ENCODE measurements at places on chromosomes 7 and 10. TPM values are rescaled to one million over a fixed set of nuclear protein-coding genes. Genes with fewer than 3 reads are reported as not detected.

GRCh38 chr10:86654411-86655172 lies at the start of gene OPN4:
Gene OPN4, plus strand, starts transcription at chr10:86654547. Its CDS starts 237 bp downstream, at chr10:86654784.
- no peak within 1 kb of the TSS for H3K4me3 ChIP-seq
- no peak for DNase-seq
- no peaks in the 10 kb centered on the region for H3K27me3 ChIP-seq

DNA sequence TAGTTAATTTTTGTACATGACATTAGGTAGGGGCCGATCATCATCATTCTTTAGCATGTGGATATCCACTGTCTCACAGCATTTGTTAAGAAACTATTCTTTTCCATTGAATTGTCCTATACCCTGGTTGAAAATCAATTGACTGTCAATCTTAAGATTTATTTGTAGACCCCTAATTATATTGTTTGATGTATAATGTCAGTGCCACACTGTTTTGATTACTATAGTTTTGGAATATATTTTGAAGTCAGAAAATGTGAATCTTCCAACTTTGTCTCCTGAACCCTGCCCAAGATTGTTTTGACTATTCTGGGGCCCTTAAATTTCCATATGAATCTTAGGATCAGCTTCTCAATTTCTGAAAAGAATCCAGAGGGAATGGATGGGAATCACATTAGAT lies 6.6 kb upstream of the LMTK2 start:
- H3K36me3 ChIP-seq = no peaks in the 10 kb centered on the region
- H3K27me3 ChIP-seq = no peaks in the 10 kb centered on the region
- H3K27ac ChIP-seq = no peak overlapping the region
- no peak for DNase-seq
- H3K4me1 ChIP-seq = no peaks in the 10 kb centered on the region
- no peak overlapping the region for H3K4me3 ChIP-seq

- no peak overlapping the region for H3K27ac ChIP-seq
- H3K4me3 ChIP-seq = no peak overlapping the region
- H3K27me3 ChIP-seq = no peaks in the 10 kb centered on the region
- DNase-seq = no peak
Measured at GRCh38 chr7:18308938-18309337, 186.6 kb upstream of the HDAC9 start.

GRCh38 chr10:127905001-127905847 lies 1.7 kb upstream of the PTPRE start:
- H3K4me1 ChIP-seq = no peaks in the 10 kb centered on the region
- H3K27ac ChIP-seq = no peak overlapping the region
- H3K36me3 ChIP-seq = no peaks in the 10 kb centered on the region
- no peak for DNase-seq

- no peak overlapping the region for H3K4me3 ChIP-seq
- no peak overlapping the region for H3K27ac ChIP-seq
- DNase-seq = no peak
Measured at GRCh38 chr7:10888861-10889260, 84.8 kb upstream of the PHF14 start.

DNA sequence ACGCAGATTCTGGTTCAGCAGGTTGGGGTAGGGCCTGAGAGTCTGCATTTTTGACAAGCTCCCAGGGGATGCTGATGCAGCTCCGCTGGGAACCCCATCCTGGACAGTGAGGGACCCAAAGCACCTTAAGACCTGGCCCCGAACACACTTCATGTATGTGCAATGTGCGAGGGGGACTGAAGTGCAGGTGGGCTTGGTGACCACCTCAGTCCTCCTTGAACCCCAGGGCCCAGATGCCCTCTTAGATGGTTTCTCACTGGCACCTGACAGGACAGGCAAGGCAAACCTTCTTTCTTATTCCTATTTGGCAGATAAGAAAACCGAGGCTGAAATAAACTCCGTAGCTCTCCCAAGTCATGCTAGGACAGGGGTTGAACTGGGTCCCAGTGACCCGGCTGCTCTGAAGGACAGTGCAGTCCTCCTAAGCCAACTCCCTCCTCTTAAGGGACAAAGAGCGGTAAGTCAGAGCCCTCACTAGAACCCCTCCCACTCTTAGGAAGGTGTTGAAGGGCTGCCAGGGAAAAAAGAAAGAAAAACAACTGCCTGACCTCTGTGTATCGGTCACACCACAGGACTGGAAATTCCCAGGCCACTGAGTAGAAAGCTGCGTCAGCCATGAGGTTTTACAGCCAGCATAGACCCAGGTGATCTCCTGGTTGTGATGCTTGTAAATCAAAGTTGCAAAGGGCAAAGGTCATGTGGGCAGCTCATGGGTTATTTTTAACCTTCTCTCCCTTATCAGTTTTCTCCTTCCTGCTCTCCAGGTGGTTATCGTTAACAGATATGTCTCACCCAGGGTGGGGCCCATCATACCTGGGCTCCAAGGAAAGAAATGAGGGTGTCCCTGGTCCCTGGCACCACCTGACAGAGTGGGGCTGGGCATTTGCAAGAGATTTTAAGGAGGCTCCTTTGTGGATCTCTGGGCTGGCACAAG lies 90.9 kb upstream of the SMNDC1 start:
- H3K27me3 ChIP-seq = peaks cover 4% of the 10 kb centered on the region
- no peak overlapping the region for H3K27ac ChIP-seq
- peaks cover 6% of the 10 kb centered on the region for H3K4me1 ChIP-seq
- no peaks in the 10 kb centered on the region for H3K36me3 ChIP-seq
- no peak overlapping the region for H3K4me3 ChIP-seq

- H3K4me3 ChIP-seq = no peak overlapping the region
- no peak overlapping the region for H3K27ac ChIP-seq
- peaks cover 15% of the 10 kb centered on the region for H3K4me1 ChIP-seq
- no peaks in the 10 kb centered on the region for H3K36me3 ChIP-seq
- no peak for DNase-seq
Measured at GRCh38 chr7:55570218-55570873, 2.0 kb downstream of the VOPP1 start.

- no peak for DNase-seq
- H3K27ac ChIP-seq = no peak overlapping the region
- H3K36me3 ChIP-seq = no peaks in the 10 kb centered on the region
- no peak overlapping the region for H3K4me3 ChIP-seq
Measured at GRCh38 chr7:17530244-17530643, 231.8 kb downstream of the AHR start.

DNA sequence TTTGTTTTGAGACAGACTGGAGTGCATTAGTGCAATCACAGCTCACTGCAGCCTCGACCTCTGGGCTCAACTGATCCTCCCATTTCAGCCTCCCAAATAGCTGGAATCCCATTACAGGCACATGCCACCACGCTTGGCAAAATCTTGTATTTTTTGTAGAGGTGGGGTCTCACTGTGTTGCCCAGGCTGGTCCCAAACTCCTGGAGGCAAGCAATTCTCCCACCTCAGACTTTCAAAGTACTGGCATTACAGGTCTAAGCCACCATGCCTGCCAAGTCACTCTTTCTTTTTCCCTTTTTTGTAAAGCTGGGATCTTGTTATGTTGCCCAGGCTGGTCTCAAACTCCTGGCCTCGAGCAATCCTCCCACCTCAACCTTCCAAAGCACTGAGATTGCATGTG lies 8.3 kb upstream of the NPC1L1 start:
- no peak overlapping the region for H3K4me3 ChIP-seq
- no peak for DNase-seq
- H3K36me3 ChIP-seq = no peaks in the 10 kb centered on the region
- H3K27me3 ChIP-seq = no peaks in the 10 kb centered on the region

DNA sequence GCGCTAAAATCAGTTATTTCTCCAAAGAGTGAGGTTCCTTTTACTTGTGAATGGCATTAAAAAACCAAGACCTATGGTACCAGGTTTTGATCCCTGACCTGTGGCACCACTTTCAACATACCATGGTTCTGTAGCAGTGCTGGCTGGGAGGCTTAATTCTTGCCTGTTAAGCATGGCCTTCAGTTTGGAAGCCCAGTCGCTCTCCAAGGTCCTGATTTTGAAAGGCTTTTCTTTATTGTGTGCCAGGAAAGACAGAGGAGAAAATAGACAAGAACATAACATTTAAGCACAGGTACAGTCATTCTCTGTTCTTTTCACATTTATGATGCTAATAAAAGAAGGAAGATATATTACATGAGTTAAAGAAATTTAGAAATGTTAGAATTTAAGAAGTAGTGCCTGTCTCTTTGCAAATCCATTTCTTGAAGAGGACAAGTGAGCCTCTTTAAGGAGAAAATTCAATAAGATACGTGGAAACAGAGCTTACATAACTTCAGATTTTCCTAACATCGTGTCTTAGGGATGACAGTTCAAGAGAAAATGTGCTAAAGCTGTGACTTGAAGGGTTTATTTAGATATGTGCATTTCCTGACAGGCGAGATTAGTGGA lies 357.6 kb downstream of the DPP6 start:
- H3K27me3 ChIP-seq = no peaks in the 10 kb centered on the region
- H3K4me1 ChIP-seq = no peaks in the 10 kb centered on the region
- no peak for DNase-seq
- no peak overlapping the region for H3K4me3 ChIP-seq

GRCh38 chr10:116211682-116212081 lies 61.3 kb downstream of the GFRA1 start:
- no peak overlapping the region for H3K4me3 ChIP-seq
- H3K27ac ChIP-seq = no peak overlapping the region
- DNase-seq = no peak
- no peaks in the 10 kb centered on the region for H3K4me1 ChIP-seq
- no peaks in the 10 kb centered on the region for H3K36me3 ChIP-seq
- no peaks in the 10 kb centered on the region for H3K27me3 ChIP-seq

DNA sequence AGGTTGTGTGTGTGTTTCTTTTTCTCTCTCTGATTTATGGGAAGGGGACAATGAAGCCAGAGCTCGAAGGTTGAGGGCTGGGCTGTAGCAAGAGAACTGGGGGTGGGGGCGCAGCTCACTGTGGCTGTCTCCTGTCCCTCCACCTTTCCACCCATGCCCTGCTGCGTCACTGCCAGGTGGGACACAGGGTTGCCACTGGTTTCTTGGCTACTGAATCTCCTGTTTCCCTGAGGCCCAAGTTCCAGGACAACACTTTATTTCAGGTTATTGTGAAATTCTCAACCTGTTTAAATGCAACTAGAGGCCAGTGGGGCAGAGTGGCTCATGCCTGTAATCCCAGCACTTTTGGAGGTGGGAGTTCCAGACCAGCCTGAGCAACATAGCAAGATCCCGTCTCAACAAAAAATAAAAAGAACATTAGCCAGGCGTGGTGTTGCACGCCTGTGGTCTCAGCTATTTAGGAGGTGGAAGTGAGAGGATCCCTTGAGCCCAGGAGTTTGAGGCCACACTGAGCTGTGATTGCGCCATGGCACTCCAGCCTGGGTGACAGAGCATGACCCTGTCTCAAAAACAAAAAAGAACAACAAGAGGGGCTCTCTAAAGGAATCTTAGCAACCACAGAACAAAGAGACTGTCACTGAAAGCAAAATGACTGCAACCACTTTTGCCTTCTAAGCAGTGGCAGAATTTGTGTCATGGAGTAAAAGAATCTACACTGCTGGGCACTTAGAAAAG lies 22.6 kb downstream of the TBATA start:
- no peak overlapping the region for H3K27ac ChIP-seq
- H3K27me3 ChIP-seq = no peaks in the 10 kb centered on the region
- H3K4me3 ChIP-seq = no peak overlapping the region
- no peak for DNase-seq

DNA sequence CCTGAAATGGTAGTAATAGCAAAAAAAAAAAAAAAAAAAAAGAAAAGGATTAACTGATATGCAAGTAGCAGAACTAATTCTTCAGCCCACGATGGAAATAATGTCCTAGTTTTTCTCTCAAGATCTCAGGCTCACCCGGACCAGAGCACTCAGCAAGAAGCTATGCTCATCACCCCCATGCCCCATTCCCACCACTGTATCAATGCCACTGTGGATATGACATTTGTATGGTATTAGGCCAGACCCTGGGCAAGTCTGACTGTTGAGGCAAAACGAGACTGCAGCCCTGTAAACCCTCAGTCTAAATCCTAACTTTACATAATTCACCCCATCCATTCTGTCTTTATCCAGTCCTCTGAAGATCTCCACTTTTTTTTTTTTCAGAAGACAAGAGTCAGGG lies 186.1 kb upstream of the KLF14 start:
- H3K27ac ChIP-seq = peak overlapping the region; percentile 81
- H3K36me3 ChIP-seq = no peaks in the 10 kb centered on the region
- no peaks in the 10 kb centered on the region for H3K27me3 ChIP-seq
- peaks cover 38% of the 10 kb centered on the region for H3K4me1 ChIP-seq
- H3K4me3 ChIP-seq = no peak overlapping the region

GRCh38 chr10:60957667-60958221 lies 13.8 kb upstream of the RHOBTB1 start:
- H3K4me1 ChIP-seq = no peaks in the 10 kb centered on the region
- no peak overlapping the region for H3K27ac ChIP-seq
- no peak overlapping the region for H3K4me3 ChIP-seq
- no peak for DNase-seq
- no peaks in the 10 kb centered on the region for H3K27me3 ChIP-seq
- H3K36me3 ChIP-seq = no peaks in the 10 kb centered on the region

DNA sequence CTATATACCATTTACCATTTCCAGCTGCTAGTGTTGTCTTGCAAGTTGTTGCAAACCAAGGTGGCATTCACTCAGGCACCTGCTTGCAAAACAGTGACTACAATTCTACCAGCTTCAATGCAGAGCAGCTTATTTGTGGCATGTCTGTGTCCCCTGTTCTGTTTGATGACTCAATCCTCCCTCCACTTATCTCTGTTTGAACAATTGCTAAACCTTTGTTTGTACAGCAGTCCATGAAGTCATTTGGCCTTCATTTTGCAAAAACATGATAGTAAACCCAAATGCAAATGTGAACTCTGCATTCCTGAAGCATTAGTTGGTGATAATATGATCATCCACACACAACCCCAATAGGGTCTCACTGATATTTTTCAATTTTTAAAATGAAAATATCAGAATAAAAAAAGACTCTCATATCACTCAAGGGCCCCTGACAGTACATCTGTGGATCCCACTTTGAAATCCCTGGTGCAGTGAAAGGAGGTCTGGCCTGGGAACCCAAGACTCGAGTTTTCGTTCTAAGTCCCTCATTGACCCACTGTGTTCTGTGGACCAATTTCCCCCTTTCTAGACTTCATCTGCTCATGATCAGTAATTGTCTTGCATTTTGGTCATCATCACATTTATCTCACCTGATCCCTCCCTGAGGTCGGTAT lies 425.4 kb downstream of the RPS24 start:
- no peaks in the 10 kb centered on the region for H3K4me1 ChIP-seq
- no peak overlapping the region for H3K27ac ChIP-seq
- no peaks in the 10 kb centered on the region for H3K27me3 ChIP-seq
- no peaks in the 10 kb centered on the region for H3K36me3 ChIP-seq
- H3K4me3 ChIP-seq = no peak overlapping the region

DNA sequence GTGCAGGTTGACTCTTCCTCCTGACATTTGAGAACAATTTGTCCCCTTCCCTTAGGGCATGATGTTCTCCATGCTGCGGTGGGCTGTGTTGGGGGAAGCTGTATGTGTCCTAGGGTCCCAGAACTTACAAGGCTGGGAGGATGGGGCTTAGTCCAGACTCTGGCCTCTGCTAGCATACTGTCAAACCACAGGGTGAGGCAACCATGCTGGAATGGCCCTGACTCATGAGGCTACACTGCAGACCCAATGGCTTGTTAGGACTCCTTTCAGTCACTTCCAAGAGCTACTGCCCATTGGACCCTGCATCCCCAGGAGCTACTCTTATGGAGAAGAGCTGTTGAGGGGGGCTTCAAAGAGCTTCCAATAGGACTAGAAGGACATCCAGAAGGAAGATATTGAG lies 20.1 kb upstream of the FAM170B start:
- no peaks in the 10 kb centered on the region for H3K4me1 ChIP-seq
- DNase-seq = no peak
- no peak overlapping the region for H3K27ac ChIP-seq
- H3K4me3 ChIP-seq = no peak overlapping the region
- no peaks in the 10 kb centered on the region for H3K27me3 ChIP-seq
- H3K36me3 ChIP-seq = no peaks in the 10 kb centered on the region

UNC5B gene
- 58.4 TPM for total RNA-seq

MYH16 gene
- 0.97 TPM for total RNA-seq

SBDS gene
- total RNA-seq = 94.0 TPM

UCN3 gene
- not detected for total RNA-seq

CDNF gene
- total RNA-seq = 15.8 TPM

Measured in prostate gland (tissue), 2 donors.